ENCODE measurements at places on chromosomes 11 and 22.

DNA sequence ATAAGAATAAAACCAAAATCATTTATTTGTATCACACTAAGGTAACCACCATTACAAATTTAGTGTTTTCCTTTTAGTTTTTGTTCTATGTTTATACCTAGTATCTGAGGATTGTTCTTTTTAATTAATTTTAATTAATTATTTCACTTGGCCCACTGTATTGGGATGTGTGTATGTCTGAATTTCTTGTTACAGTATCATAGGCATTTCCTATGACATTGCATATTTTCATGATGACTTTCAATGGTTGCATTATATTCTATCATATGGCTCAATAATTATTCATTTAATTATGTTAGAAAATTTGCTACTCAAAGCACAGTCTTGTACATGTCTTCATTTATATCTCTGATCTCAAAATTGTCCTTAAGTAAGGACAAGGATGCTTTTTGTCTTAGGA is 41.0 kb downstream of the C11orf71 start:
- DNase-seq: no peak

GRCh38 chr22:45678961-45679912 is 7.6 kb downstream of the ATXN10 start:
- no peak for DNase-seq

GRCh38 chr22:23168391-23169042 is 11.8 kb upstream of the BCR start:
- no peak for DNase-seq

GRCh38 chr11:64531906-64532312 is 59.1 kb upstream of the SLC22A12 start:
- DNase-seq: no peak

DNA sequence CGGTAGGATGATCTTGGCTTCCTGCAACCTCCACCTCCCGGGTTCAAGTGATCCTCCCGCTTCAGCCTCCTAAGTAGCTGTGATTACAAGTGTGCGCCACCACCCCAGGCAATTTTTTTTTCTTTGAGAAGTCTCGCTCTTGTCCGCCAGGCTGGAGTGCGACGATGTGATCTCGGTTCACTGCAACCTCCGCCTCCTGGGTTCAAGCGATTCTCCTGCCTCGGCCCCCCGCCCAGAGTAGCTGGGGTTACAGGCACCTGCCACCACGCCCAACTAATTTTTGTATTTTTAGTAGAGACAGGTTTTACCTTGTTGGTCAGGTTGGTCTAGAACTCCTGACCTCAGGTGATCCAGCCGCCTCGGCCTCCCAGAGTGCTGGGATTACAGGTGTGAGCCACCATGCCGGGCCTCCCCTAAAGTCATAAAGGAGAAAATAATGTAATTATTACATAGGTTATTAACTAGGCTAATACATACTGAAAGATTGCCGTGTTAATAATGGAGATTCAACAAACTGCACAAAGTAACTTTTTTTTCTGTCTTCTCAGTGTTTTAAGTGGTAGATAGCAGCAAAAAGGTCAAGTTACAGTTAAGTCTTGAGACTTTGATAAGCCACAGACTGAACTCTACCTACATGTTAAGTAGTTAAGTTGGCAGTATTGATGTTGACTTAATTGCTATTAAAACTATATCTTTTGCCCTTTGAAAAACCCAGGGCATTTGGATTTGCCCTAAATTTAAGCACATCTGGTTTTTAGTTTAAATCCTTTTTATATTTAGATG is 3.9 kb downstream of the CAPRIN1 start:
- DNase-seq: no peak
